Lower leg skin (tissue), 4 donors: ENCODE measurements at places on chromosomes 4 and X. TPM values are rescaled to one million over a fixed set of nuclear protein-coding genes. Genes with fewer than 3 reads are reported as not detected.

The MAGEB10 gene
- not detected for total RNA-seq

The TRIM75 gene
- not detected for total RNA-seq

The EFHC2 gene
- 4.0 TPM for total RNA-seq

The GPR143 gene
- total RNA-seq, result 2.2 TPM

The CENPVL2 gene
- total RNA-seq, result not detected

The CT45A10 gene
- total RNA-seq, result not detected

The BMP3 gene
- 0.83 TPM for total RNA-seq

The SLC6A8 gene
- total RNA-seq, result 26.5 TPM

The ADH1A gene
- not detected for total RNA-seq

The NWD2 gene
- total RNA-seq, result 2.8 TPM
